ENCODE measurements at places on chromosomes 4 and X. TPM values are rescaled to one million over a fixed set of nuclear protein-coding genes. Genes with fewer than 3 reads are reported as not detected.

Gene GPR50
- total RNA-seq = not detected

Gene OPN1MW
- total RNA-seq = 0.79 TPM

Gene CLDN22
- total RNA-seq = not detected

Gene GYPE
- total RNA-seq = not detected

Gene P2RY8
- total RNA-seq = under 0.01 TPM

Gene TMEM175
- total RNA-seq = 8.5 TPM

Measured in lung microvascular endothelial cell (primary cell).